ENCODE measurements at places on chromosomes 4 and X.

GRCh38 chr4:184310881-184311709 is 93.4 kb upstream of the ENPP6 start:
- no peak for DNase-seq

DNA sequence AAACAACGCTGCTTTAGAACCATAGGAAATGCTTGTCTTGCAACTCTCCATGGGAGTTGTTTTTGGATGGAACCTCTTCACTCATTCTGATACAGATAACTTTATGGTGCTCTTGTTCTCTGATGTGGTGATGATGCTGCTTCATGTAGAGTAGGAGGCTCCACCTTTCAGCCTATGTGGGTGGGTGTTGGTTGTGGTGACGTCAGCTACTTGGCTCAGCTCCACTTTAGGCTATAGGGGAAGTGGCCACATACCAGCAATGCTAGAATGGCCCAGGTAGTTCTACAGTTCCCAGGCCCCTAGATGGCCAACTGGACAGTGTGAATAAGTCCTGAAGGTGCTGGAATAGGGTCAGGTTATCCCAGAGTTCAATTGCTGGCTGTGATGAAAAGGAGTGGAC is 192.1 kb downstream of the TBX22 start:
- DNase-seq, result no peak

GRCh38 chr4:43485196-43485595 is 592.7 kb downstream of the GRXCR1 start:
- DNase-seq, result no peak

GRCh38 chr4:145042601-145043285 is 55.3 kb downstream of the ANAPC10 start:
- DNase-seq, result no peak

DNA sequence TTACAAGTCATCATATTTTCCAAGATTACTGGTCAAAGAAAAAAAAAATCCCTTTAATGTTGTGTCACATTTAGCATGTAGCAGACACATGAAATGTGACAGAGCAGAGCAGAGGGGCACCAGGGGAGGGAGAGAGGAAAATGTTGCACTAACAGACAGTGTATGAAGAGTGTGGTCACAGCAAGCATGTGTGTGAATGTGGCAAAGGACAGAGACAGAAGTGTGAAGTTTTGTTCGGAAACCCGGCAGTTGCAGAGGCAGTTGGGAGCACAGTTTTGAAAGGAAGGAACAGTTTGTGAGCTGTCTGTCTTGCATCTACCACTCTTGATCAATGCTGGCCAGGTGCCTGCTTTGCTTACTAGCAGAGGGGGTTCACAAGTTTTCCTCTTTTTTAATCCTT is 83.9 kb upstream of the MAP3K15 start:
- DNase-seq, result no peak

- no peak for DNase-seq
Observed at GRCh38 chr4:12116009-12116552, 687.4 kb upstream of the HS3ST1 start.

GRCh38 chrX:108914791-108915190 is 178.4 kb upstream of the IRS4 start:
- DNase-seq, result no peak

- DNase-seq, result no peak
Observed at GRCh38 chr4:1291996-1292702, 2.5 kb downstream of the MAEA start.

DNA sequence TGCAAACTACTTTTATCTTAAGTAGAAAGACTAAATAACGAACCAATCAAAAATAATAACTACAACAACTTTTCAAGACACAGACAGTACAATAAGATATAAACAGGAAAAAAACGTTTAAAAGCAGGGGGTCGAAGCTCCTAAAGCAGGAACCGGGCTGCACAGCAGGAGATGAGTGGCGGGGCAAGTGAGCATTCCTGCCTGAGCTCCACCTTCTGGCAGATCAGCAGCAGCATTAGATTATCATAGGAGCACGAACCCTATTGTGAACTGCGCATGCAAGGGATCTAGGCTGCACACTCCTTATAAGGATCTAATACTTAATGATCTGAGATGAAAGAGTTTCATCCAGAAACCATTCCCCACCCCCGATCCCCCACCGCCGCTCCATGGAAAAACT is 146.2 kb downstream of the TEX11 start:
- DNase-seq, result no peak

DNA sequence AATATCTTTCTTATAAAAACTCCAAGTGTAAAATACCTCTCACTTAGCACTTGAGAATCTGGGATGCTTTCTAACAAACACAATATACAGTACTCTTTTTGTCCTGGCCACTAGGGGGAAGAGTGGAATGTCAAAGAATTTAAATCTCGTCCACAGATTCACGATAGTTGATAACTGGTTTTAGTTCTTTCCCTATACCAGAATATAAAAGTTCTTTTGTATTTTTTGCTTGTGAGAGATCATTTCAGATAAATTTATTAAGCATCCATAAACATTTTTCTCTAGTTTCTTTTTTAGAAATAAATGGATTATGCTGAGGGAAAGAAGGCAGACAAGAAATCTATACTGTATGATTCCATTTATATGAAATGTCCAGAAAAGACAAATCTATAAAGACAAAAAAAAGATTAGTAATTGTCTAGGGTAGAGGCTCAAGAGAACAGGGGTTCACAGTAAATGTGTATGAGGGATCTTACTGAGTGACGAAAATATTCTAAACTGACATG is 50.4 kb downstream of the MGARP start:
- no peak for DNase-seq

DNA sequence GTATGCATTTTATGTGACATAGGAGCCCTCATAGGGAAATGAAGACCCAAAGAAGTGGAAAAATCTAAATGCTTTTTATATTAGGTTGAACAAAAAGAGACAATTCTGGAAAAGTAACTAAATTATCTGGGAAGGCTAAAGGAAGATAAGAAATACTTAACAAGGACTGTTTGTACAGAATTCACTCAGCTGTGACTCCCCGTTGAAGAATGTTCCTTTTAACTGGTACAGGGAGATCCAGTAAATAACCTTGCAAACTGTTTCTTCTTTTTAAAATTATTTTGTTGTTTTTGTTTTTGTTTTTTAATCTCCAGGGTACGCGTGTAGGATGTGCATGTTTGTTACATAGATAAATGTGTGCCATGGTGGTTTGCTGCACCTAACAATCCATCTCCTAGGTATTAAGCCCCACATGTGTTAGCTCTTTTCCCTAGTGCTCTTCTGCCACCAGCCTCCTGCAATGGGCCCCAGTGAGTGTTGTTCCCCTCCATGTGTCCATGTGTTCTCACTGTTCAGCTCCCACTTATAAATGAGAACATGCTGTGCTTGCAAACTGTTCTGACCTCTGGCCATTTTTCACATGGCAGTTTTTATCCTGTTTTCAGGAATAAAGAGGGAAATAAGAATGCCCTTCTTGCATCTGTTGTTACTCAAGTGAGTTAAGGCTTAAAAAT is 81.7 kb downstream of the PWWP3B start:
- DNase-seq, result no peak

GRCh38 chr4:127756906-127757305 is 25.2 kb upstream of the HSPA4L start:
- no peak for DNase-seq

- DNase-seq, result no peak
Observed at GRCh38 chr4:134276476-134276875, 74.9 kb upstream of the PABPC4L start.

DNA sequence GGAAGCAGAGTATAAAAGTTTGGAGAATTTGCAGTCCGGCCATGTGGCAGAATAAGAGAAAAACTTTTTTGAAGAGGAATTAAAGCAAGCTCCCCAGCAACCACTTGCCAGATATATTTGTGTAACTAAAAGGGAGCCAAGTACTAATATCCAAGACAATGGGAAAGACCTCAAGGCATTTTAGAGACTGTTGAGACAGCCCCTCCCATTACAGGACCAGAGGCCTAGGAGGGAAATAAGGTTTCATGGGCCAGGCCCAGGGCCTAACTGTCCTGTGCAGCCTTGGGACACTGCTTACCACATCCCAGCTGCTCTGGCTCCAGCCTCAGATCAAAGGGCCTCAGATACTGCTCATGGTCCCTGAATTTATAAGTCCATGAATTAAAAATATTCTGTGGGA is 659.4 kb downstream of the PCDH19 start:
- DNase-seq, result no peak

GRCh38 chr4:109075621-109076020 is 226.8 kb downstream of the COL25A1 start:
- DNase-seq, result no peak

DNA sequence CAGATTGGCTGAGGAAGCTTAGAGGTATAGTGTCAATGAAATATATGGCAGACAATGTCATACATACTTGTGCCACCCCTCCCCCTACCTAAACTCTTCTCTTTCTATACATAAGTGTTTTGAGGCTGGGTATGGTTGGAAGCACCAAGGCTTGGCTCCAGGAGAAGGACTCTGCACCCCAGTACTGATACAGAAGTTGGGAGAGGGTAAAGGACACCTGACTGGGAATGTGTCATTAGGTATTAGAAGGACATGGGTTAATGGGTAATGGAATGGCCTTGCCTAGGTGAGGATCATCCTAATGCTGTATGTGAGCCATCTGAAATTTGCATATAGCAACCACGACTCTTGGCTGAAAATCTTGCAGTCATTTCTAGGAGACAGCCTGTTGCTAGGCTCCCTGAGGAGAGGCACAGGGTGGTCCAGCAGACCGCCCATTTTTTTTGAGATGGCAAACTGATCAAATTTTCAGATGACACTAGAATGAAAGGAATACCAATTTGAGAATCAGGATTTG is 26.8 kb upstream of the AP1S2 start:
- DNase-seq, result no peak

DNA sequence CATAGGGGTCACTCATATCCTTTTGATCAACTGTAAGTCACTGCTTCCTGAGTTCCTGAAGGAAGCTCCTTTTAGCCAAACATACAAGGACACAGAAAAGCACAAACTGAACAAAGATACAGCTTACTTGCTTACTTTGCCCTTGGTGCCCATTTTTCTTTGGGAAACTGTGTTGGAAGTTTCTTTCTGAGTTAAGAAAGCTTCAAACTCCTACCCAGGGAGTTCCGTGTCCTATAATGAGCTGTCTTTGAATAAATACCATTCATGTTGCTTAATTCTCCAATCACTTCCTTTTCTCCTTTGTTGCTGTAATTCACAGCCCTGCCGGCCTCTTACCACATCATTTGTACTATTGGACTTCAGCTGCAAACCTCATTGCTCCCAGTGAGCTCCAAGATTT is at the start of gene ADH4:
TSS of gene ADH4 (minus strand) at position 228 of the 400 bp plus-strand sequence. CDS start at position 153, 75 bp downstream.
- DNase-seq, result no peak

DNA sequence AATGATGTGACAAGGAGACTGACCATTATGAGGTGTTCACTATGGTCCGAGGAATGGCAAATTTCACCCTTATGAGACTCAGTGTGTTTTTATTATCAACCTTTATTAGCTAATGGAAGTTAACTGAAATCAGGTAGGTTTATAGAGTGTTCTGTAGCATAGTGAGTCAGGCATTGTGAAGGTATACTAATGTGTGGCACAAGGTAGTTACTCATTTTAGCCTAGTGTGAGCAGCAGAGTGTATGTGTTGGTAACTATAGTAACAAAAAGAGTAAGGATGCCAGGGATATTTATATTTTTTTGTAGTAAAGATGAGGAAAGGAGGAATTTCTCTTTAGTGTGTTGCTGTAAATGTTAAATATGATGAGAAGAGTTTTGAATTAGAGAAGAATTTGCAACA is 12.0 kb downstream of the PDLIM5 start:
- no peak for DNase-seq

- DNase-seq, result no peak
Observed at GRCh38 chrX:150504397-150505182, 63.8 kb upstream of the MTM1 start.

GRCh38 chr4:151165205-151166000 is 66.0 kb downstream of the RPS3A start:
- DNase-seq, result no peak
